ENCODE measurements at places on chromosomes 16 and 17.

DNA sequence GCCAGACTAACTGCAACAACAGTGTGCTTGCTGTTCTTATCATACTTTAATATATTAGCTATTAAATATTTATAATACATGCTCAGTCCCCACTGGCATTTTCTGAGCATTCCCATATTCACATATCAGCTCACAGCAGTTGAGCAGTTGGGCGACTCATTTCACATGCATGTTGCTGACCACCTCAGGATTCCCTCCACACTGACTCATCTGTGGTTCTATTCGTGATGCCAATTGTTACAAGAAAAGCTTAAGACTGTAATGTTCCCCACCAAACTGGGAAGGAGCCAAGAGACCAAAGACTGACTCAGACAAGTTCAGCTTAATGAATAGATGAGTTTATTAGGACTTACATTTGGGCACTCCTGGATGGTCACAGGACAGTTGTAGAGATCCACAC is 100.3 kb upstream of the KIF2B start:
- no peak for DNase-seq

DNA sequence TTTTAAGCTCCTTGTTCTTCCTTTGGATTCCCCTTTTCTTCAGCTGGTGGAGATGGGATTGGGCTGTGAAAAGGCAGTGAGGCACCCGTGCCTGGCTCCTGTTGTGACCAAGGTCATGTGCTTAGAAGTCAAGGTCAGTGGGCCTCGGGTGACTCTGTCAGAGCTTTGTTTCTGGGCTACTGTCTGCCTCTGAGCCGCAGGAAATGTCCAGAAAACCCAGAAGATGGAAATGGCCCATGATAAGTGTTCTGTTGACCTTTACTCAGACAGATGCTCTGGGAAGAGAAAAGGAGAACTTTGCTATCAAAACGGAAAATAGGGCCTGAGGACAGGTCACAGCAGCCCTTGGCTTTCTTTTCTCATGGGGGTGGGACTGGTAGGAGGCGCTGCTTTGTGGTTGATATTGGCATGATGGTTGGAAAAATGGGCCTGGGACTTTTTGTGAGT is 2.9 kb downstream of the ABCC1 start:
- DNase-seq, result no peak

DNA sequence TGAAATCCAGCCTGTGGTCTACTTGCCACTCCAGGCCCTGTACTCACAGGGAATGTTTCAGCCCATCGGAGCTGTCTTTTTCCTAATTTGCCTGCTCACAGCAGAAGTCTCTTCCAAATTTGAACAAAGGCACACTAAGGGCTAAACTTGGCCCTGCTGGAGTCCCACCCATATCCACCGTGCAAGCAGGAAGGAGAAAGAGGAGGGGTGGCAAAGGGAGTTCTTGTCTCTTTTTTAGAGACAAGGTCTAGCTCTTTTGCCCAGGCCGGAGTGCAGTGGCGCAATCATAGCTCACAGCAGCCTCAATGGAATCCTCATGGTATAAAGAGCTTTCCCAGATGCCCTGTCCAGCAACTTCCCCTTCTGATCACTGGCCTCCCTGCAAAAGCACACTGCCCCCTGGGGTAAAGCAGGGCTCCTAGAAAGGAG is 2.7 kb upstream of the PRM1 start:
- no peak for DNase-seq

DNA sequence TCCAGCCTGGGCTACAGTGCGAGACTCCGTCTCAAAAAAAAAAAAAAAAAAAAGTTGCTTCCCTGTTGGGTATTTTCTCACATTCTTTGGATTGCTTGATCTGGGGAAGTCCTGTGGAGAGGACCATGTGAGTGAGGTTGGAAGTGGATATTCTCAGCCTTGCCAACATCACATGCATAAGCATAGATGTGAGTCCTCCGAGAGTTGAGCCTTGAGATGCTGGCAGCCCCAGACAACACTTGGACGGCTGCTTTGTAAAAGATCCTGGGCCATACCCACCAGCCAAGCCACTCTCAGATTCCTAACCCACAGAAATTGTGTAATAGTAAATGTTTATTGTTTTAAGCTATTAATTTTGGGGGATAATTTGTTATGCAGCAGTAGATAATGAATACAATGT is 1570.0 kb upstream of the GOT2 start:
- DNase-seq, result no peak

DNA sequence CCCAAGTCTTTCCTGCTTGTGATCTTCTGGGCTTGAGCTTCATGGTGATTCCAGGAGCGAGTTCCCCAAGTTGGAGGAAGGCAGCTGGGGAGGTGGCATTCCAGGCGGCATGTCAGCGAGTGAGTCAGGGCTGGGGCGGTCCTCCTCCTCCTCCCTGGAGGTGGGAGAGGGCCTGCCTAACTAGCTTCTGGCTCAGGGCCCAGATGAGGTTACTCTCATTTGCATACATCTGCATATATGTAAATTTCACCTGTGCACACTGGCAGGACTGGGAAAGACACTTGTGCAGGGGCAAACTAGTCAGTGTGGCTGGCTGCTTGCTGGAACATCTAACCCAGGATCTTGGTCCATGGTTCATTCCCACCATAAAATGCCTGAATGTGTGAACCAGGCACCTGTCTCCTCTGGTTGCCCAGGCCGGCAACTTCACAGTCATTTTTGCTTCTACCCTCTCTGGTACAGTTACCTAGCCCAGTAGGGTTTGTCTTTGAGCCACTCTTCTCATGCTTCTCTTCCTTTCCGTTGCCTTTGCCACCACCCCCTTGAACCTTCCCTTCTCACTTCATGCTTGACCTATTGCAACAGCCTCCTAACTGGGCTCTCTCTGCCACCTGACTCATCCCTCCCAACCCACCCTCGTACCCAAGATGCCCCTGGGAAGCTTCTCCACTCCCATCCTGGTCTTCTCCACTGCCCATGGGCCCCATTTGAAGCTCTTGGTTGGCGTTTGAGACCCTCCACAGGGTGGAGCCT is 9.6 kb upstream of the DLX4 start:
- no peak for DNase-seq

- no peak for DNase-seq
Observed at GRCh38 chr17:68693466-68693865, 92.3 kb upstream of the FAM20A start.

GRCh38 chr16:24689128-24689527 is 40.3 kb upstream of the TNRC6A start:
- no peak for DNase-seq

- no peak for DNase-seq
Observed at GRCh38 chr17:36723459-36724025, 122.2 kb downstream of the MRM1 start.

DNA sequence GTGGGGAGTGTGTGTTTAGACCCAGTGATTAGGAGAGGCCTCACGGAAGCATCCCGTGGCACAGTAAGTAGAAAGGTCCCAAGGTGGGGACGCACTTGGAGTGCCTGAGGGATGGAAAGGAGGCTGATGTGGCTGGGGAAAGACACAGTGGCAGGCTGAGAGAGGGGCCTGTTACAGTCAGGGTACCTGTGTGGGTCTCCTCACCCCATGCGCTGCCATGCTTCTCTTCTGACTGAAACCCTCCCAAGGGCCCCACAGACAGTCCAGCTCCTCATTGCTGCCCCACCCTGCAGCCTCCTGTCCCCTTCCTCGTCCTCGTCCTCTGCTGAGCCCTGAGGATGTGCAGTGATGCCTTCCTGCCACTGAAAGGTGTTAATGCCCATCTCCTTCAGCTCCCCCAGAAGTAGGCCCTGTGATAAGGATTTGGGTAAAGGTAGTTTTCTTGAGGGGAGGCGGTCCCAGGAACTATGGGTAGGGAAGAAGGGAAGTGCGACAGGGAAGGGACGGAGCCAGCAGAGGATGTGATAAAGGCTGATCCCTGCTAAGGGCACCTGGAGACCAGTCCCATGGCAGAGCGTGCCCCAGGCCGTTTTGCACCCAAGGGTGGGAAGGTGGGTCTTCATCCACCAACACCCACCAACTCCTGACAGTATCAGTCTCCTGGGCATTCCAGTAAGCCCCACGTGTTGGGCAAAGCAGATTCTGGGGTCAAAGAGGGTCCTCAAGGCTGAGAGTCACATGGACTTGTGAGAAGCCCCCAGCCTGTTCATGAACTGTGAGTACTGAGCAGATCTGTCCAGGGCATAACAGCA is 237.2 kb downstream of the GSG1L start:
- DNase-seq, result no peak

- DNase-seq, result no peak
Observed at GRCh38 chr16:84312783-84313382, 18.2 kb downstream of the WFDC1 start.

DNA sequence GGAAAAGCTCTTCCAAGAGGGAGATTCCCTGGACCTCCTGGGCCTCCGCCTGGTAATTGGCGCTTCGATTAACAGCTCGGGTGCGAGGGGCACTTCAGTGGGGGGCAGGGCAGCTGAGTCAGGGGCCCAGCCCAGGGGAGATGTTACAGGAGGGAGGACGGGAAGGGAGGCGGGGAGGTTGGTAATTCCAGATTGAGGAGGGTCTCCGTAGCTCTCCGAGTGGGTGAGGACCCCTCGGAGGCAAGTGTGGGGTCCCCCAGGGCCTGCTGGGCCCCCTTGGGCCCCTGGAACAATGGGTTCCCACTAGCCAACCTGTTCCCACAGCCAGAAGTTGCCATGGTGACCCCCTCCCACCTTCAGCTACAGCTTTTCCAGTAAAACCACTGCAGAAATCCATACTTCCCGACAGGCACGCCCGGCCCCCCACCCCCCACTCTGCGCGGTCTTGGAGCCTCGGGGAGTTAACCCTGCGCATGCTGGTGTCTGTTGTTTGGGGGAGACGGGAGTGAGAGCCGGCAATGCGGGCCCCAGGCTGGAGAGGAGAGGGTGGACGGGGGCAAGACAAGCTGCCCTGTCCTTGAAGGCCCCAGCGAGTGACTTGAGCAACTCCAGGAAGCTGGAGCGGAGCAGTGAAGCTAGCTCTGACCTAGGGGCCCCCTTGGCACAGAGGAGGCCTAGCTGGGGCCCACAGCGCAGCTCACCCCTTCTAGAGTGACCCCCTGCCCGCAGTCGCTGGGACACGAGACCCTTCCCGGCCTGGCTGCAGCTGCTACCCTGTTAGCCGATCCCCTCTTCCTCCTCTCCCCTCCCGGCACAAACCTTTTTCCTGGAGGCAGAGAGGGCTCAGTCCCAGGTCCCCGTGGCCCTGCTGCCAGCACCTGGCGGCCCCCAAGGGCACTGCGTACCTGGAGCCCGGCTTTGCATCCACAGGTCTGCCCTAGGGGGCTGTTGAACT is 37.8 kb downstream of the TMEM235 start:
- DNase-seq, result no peak

DNA sequence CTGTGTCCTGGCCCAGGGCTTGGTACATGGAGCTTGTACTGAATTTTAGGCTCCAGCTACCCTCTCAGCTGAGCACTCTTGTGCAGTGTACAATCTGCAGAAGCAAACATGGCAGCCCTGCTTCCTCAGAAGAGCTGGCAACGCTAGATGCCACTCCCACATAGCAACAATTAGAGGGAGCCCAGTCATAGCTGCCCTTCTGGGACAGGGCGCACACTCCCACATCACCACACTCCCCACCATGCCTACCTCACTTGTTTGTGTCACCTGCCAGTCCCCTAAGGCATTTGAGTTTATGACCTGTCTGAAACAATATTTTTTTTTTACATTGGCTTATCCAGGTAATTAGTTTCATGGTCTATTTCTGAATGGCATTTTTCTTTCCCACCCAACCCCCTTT is 72.3 kb downstream of the C17orf67 start:
- DNase-seq, result no peak

- peak; percentile 13 for DNase-seq
Observed at GRCh38 chr17:10729334-10730193, at the start of gene TMEM220. Gene TMEM220 (minus strand): TSS chr17:10730023. CDS start chr17:10729851, 172 bp downstream.

- DNase-seq, result no peak
Observed at GRCh38 chr16:24294131-24294530, 38.0 kb downstream of the CACNG3 start.

GRCh38 chr17:40922239-40922638 is 15.2 kb downstream of the KRT23 start:
- DNase-seq, result no peak

DNA sequence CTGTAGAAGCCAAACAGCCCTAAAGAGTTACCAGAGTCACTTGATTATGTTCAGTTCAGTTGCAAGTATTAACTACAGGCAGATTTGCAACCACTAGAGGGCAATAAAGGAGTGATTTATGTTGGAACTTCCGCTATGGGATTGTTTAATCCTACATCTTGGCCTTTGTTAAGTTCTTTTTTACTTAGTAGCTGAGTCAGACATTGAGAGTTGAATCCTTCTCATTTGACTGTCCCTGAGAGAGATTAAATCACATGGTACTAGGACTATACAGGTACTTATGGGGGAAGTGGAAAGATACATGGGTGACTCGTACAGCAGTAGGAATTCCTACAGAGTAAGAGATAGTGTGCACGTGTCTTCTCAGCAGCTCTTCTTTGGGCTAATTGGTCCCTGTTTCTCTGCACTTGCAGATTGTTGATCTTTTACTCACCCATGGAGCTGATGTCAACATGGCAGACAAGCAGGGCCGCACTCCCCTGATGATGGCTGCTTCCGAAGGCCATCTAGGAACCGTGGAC is 40.3 kb downstream of the CYB561 start:
- no peak for DNase-seq

Measured in activated T-cell treated with anti-CD3 and anti-CD28 coated beads for 1 hour (primary cell).